ENCODE measurements at places on chromosomes 2 and 18.

GRCh38 chr2:105496271-105496670, 97.4 kb upstream of the FHL2 start:
- H3K27ac ChIP-seq = no peak overlapping the region
- H3K36me3 ChIP-seq = no peaks in the 10 kb centered on the region
- H3K4me3 ChIP-seq = no peak overlapping the region
- no peaks in the 10 kb centered on the region for H3K4me1 ChIP-seq
- H3K27me3 ChIP-seq = no peaks in the 10 kb centered on the region
- DNase-seq = no peak

GRCh38 chr2:109604597-109604996, 9.2 kb downstream of the SEPTIN10 start:
- no peaks in the 10 kb centered on the region for H3K4me1 ChIP-seq
- H3K4me3 ChIP-seq = no peak overlapping the region
- peak; percentile 28 for DNase-seq
- no peaks in the 10 kb centered on the region for H3K27me3 ChIP-seq
- no peak overlapping the region for H3K27ac ChIP-seq
- no peaks in the 10 kb centered on the region for H3K36me3 ChIP-seq

DNA sequence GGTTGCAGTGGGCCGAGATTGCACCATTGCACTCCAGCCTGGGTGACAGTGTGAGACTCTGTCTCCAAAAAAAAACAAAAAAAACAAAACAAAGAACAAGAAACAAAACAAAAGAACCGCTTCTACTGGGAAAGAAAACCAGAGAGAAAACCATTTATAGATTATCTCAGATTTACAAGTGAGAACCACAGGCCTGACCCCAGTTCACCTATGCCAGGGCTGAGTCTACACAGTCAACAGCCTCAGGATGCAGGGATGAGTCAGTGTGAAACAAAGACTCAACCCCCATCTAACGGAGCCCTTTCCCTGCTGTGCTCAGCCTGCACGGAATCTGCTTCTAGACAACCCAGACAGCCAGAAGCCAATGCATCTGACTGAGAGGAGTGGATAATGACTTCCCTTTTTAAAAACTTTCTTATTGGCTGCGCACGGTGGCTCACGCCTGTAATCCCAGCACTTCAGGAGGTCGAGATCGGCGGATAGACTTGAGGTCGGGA, 25.5 kb upstream of the YWHAQ start:
- no peaks in the 10 kb centered on the region for H3K4me1 ChIP-seq
- no peak overlapping the region for H3K4me3 ChIP-seq

GRCh38 chr2:43302961-43303494, 76.6 kb upstream of the ZFP36L2 start:
- DNase-seq = no peak
- H3K4me1 ChIP-seq = peaks cover 19% of the 10 kb centered on the region
- no peak overlapping the region for H3K27ac ChIP-seq
- H3K36me3 ChIP-seq = no peaks in the 10 kb centered on the region

GRCh38 chr2:235270291-235270690, 223.6 kb upstream of the AGAP1 start:
- H3K27me3 ChIP-seq = no peaks in the 10 kb centered on the region
- H3K4me3 ChIP-seq = no peak overlapping the region
- no peak overlapping the region for H3K27ac ChIP-seq
- H3K36me3 ChIP-seq = no peaks in the 10 kb centered on the region
- no peak for DNase-seq
- H3K4me1 ChIP-seq = peaks cover 4% of the 10 kb centered on the region

Measured in hepatocyte (in vitro differentiated cells).